Stimulated activated naive CD8-positive, alpha-beta T cell treated with anti-CD3 and anti-CD28 coated beads, Interleukin-15, amount 100 ng/mL, for 72 hours (primary cell): ENCODE measurements at places on chromosomes 7 and 10.

DNA sequence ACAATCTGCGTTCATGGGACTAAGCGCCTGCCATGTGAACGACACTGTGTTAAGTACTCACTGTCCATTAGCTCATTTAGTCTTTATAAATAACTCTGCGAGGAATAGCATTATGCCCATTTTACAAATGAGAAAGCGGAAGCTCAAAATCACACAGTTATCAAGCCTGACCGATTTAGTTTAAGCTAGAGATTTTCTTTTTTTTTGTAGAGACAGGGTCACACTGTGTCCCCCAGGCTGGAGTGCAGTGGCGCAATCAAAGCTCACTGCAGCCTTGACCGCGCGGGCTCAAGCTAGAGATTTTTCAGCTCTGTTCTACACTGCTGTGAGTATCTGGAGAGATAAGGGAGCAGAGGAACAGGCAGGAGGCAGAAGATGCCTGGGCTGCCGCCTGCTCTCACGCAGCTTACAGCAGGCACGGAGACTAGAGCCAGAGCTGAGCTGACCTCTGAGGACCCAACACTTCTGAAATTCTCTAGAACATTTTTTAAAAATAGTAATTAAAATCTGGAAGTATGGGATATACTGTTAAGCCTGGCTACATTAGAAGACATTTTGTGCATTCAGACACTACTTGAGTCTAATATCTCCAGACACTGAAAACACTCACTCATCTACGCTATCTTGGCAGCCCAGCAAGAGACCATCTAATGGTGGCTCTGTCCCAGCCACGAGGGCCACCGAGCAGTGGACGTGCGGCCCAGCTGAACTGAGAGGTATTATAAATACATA lies 38.7 kb downstream of the GNA12 start:
- no peak for DNase-seq

GRCh38 chr7:104993217-104993862 lies 20.7 kb upstream of the KMT2E start:
- no peak for DNase-seq

DNA sequence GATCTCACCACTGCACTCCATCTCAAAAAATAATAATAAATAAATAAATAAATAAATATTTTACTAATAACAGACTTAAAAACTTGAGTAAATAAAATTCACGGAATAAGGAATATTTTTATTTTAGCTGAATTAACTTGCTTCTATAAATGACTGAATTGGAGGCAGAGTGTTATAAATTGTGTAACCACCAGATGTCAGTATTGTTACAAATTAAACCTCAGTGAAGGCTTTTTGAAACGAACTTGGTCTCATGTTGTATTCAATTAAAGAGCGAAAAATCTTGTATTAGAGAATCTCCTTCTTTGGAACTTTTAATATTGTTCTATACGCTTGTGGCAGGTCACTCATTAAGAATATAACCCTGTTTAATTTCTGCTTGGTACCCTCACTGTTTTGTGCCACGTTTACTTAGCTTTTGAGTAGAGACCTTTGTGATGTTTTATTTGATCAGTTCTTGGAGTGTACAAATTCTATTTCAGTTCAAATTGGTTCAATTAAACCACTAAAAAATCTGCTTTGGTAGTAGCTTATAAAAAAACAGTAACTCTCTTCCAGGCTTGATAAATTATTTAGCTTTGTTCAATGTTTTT lies 45.6 kb upstream of the SCIN start:
- no peak for DNase-seq

DNA sequence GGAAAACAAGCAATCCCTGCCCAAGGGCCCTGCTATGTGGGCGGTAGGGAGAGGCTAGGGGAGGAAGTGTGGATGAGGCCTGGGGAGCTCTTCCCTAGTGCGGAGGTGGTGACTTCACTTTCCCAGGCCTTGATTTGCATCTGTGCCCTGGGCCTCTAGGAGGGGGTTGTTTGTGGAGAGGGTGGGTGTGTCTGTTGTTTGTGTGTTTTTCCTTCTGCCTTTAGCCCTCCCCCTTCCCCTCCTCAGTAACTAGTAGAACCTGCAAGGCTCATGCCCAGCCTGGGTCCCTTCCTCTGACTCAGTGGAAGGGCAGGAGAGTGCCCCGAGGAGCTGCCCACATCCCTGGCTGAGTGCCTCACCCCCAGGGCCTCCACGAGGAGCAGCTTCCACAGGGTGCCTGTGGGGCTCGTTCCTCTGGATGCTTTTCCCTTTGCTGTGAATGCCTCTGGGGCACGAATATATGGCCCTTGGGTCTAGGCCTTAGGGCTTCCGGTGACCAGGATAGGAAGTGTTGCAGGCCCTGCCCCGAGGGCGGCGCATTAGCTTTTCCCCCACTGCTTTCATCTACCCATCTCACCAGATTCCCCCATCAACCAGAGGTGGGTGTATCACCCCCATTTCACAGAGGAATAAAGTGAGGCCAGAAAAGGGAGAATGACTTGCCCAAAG lies 89.4 kb upstream of the DUSP5 start:
- no peak for DNase-seq

GRCh38 chr10:97207131-97207530 lies 21.4 kb upstream of the SLIT1 start:
- DNase-seq = no peak

DNA sequence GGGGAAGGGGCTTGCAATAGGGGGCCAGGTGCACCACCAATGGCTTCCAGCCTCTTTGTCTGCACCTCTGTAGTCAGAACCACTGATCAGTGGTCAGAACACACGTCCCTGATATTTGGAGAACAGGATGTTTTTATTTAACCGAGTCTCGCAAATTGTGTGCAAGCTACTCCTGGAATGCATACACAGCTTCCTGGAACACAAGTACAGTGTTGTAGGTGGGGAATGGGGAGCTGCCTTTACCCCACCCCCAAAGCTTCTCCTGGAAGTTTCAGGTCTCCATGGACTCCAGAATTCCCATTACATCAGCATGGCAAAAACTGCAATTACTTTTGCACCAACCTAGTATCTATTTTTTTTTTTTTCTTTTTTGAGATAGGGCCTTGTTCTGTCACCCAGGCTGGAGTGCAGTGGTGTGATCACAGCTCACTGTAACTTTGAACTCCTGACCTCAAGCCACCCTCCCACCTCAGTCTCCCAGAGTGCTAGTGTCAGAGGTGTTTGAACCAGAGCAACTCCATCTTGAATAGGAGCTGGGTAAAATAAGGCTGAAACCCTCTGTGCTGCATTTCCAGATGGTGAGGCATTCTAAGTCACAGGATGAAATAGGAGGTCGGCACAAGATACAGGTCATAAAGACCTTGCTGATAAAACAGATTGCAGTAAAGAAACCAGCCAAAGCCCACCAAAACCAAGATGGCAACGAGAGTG lies 374.0 kb downstream of the CALN1 start:
- no peak for DNase-seq

GRCh38 chr7:80175744-80176143 lies 41.1 kb downstream of the GNAI1 start:
- no peak for DNase-seq

- DNase-seq = no peak
Observed at GRCh38 chr7:84783141-84783778, 403.6 kb downstream of the SEMA3D start.

- no peak for DNase-seq
Observed at GRCh38 chr7:17523813-17524739, 225.6 kb downstream of the AHR start.

GRCh38 chr7:261341-262250 lies 28.4 kb upstream of the FOXL3 start:
- DNase-seq = no peak

DNA sequence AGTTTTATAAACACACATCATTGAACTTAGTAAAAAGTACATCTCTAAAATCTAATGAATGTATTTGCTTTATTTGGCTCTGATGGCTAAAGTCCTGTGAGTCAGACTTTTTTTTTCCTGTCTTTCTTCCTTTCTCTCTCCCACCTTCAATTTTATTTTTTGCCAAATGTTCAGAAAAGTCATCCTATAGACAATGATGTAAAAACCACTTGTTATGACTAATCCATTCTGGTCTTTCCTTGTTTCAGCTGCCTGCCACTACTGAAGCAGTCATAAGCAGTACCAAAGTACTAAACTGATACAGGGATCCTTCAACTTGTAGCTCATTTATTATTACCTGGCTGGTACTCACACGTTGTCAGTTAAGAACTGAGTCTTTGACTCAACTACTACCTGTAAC lies 23.9 kb downstream of the HECTD2 start:
- no peak for DNase-seq

- no peak for DNase-seq
Observed at GRCh38 chr10:52400562-52400961, 86.5 kb downstream of the DKK1 start.

DNA sequence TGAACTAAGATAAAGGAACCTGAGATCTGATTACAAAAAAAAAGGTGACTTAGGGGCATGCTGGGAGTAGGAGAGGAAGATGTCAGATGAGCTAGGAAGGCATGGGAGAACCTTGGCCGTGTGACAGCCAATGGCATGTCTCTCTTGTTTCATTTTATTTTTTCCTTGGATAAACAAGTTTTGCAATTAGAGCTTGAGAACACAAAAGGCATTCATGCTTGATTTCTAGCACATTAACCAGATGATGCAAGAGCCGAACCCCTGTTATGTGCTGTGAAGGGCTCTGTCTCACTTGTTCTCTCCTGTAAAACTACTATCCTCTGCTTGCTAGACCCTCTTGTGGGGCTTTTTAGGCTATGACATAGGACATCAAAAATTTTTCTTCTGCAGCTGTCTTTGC lies 134.3 kb upstream of the ASAH2 start:
- no peak for DNase-seq

GRCh38 chr7:111003883-111004282 lies 87.0 kb upstream of the LRRN3 start:
- no peak for DNase-seq

DNA sequence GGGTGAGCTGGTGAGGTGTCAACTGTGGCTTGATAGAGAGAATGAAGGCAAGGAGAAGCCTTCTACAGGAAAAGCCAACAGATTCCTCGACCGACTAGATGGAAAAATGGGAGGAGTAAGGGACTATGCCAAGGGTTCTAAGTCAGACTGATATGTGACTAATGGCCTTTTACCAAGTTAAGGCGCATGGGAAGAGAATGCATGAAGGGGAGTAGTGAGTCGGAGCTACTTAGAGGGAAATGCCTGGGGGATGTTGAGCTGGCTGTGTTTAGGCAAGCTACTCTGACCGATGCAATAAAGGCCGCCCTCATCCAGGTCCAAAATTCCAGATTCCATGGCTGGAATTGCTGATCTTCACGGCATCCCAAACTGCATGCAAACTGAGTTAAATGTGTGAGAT lies 48.2 kb downstream of the APBB1IP start:
- DNase-seq = no peak

GRCh38 chr7:111090846-111091245 lies at the start of gene LRRN3:
TSS of gene LRRN3 (plus strand) at chr7:111091127. CDS start at chr7:111122773, 31,646 bp downstream.
- peak; percentile 70 for DNase-seq

DNA sequence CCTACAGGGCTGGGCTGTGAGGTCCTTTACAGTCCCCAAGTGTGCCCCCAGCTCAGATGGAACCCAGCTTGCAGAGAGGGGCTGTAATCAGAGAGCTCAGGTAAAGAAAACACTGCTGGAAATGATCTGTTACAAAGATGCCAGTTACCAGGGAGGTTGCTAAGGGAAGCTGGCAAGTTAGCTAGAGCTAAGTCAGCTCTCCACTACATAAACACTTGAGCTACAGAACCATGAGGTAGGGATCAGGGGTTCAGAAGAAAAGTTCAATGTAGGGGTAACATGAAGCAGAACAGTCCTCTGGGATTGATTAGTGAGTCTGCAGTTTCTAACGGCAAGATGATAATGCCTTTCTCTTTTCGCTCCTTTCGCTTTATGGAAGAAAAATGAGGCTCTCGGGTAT lies 53.1 kb upstream of the TM9SF3 start:
- DNase-seq = no peak

- no peak for DNase-seq
Observed at GRCh38 chr7:82859106-82859850, 303.4 kb downstream of the PCLO start.

- no peak for DNase-seq
Observed at GRCh38 chr7:94266238-94266644, 128.5 kb upstream of the COL1A2 start.

- no peak for DNase-seq
Observed at GRCh38 chr10:104043185-104043830, 42.4 kb downstream of the COL17A1 start.

GRCh38 chr7:3807824-3808223 lies 506.8 kb downstream of the SDK1 start:
- no peak for DNase-seq

- no peak for DNase-seq
Observed at GRCh38 chr7:27586825-27587224, 75.9 kb downstream of the HIBADH start.

- no peak for DNase-seq
Observed at GRCh38 chr10:92366412-92367021, 75.5 kb downstream of the MARCHF5 start.

DNA sequence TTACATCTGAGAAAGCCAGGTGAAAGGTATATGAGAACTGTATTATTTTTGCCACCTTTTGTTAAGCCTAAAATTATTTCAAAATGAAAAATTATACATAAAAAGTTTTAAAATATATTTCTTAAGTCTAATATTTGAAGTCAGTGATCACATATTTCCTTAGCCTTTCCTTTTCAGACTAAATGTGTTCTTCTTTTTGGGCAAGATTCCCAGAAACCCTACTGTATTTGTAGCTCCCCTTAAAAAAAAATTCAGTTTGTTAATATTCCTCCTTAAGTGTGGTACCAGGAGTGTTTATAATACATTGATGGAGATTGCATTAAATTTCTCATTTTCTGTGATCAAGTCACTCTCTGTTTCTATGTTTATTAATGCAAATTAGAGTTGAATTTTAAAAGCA lies 22.8 kb downstream of the DNAJC1 start:
- no peak for DNase-seq

DNA sequence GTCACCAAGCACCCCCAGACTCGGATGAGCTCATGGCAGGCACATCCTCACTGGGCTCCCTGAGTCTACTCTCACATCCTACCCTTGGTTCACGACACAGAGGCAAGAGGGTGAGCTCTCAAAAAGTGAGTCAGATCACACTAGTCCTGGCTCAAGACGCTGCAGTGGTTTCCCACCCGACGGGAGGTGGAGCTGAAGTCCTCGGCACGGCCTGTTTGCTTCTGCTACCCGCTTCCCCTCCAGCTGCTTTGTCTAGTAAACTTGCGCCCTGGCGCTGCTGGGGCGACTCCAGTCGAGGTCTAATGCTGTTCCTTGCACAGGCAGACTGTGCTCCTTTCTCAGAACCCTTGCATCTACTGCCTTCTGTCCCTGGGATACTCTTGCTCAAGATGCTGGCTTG lies 13.5 kb upstream of the SFMBT2 start:
- DNase-seq = no peak

GRCh38 chr7:17105701-17106100 lies 192.8 kb upstream of the AHR start:
- no peak for DNase-seq

- no peak for DNase-seq
Observed at GRCh38 chr7:7959979-7960670, 8.5 kb upstream of the GLCCI1 start.

DNA sequence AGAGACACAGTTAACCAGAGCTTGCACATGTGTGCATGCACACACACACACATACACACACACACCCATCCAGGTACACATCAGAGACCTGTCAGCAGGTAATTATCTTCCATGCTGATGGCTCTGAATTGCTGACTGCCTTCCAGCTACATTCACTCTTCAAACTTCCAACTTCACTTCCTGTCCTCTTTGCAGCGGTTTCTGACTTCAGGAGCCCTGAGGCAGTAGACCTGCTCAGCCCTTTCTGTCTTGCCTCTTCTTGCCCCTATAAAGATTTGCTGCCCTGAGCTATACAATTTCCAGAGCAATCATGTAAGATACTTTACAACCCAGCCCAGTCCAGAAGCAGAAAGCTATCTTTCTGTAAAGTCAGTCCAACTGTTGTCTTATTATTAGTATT lies 310.2 kb downstream of the FGFR2 start:
- no peak for DNase-seq
